ENCODE measurements at places on chromosomes 6 and 20.

DNA sequence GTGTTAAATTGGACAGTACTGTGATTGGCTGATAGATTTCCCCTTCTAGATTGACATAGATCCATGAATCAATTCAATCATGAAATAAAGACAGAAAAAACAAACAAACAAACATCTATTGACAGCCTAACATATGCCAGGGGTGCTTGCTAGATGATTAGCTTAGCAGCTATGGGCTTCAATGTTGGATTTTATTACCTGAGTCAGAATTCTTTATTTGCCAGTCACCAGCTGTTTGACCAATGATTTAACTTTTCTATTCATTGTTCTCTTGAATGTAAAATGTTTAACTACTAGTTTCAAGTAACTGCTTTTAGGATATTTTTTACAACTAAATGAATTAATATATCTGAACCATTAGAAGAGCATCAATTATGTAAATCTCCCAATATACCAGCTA, 901.3 kb upstream of the CITED2 start:
- no peak for DNase-seq

- no peak for DNase-seq
These were observed 100.9 kb upstream of the NFATC2 start for GRCh38 chr20:51643390-51643789.

DNA sequence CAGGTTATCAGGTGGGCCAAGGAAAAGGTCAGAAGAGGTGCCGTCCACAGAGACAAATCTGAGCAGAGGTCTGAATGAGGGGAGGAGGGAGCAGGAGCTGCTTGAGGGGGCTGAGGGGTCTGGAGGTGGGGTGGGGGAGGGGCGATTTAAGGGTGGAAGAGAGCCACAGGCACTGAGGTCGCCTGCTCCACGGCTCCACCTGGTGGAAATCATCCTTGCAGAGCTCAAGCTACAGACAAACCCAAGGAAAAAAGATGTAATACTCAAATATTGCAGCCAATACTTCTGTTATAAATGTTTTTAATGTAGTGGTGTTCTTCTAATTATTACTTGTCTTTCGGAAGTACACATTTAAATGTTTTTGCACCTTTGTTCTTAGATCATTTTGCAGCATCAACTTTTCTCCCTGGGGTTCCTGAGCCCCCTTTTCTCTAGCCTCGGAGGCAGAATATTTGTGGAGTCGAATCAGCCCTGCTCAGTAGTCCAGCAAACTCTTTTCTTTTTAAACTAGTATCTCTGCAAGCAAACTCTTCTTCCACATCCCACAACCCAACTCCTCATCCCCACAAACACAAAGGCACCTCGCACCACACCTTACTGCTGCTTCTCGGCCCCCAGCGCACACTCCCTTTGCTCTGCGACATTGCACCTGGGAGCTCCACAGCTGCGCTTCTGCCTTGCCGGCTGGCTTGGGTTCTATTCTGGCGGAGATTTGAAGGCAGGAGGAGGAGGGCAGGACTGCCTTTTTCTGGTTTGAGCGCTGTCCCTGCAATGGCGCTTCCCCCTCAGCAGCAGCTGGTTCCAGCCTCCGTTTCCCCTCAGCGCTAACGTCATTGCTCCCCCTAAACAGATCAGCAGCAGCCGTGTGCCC, 51.0 kb upstream of the TFAP2A start:
- no peak for DNase-seq

- no peak for DNase-seq
These were observed 74.2 kb downstream of the SLC22A23 start for GRCh38 chr6:3382326-3383279.

GRCh38 chr6:40444811-40445210, 142.4 kb downstream of the LRFN2 start:
- DNase-seq: no peak

- no peak for DNase-seq
These were observed 33.0 kb downstream of the SAMD3 start for GRCh38 chr6:130189531-130190397.

Data from GM12878 (cell line).